Stimulated activated CD8-positive, alpha-beta memory T cell treated with anti-CD3 and anti-CD28 coated beads, Interleukin-7, amount 100 ng/mL, for 4 hours (primary cell): ENCODE measurements at places on chromosomes 16 and 17.

GRCh38 chr16:12602811-12603698, 200.6 kb downstream of the CPPED1 start:
- no peak for DNase-seq

DNA sequence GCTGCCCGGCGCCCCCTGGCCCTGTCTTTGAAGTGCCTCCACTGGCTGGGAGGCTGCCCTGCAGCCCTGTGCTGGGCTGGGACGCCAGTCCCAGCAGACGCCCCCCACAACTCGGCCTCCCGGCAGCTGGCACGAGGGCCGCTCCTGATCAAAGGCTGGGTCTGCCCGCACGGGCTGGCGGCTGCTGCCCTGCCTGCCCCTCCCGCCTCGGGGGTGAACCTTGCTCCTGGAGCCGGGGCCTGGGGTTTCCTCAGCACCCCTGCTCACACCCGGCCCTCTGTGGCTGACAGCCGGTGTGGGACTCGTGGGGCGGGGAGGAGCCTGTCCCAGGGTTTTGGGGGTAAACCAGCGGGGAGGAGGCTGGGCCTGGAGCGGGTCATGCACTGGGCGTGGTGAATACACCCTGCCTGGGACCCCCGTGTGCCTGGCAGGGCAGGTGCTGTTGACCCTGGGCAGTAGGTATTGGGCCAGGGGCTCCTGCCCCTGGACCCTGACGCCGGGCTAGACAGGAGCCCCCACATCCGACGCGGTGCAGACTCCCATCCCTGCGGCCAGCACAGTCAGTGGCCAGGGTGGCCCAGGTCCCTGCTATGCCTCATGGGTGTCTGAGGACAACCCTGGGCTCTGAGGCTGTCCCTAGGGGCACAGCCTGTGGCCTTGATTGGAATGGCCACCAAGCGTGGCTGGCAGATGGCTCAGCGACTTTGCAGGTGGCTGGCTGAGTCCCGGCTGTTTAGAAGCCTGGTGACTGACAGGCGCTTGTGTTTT, 21.7 kb downstream of the CENPX start:
- DNase-seq, result no peak

- DNase-seq, result no peak
These were observed 3.5 kb downstream of the WDR81 start for GRCh38 chr17:1727876-1728630.

DNA sequence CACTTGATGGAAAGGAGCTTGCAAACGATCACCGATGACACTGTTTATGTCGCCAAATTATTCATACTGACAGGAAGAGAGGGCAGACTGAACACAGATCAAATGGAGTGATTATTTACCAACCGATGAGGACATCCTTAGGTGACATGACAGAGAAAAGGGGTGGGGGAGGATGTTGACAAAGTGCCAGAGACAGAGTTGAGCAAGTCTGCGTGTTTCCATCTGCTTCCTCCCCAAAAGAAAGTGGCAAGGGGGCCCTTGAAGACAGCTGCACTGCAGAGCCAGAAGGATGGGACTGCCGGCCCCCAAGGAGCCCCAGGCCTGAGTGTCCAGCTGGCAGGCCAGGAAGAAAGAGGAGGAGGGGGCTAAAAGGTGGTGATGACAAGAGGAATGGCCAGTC, 191.0 kb upstream of the RPL38 start:
- no peak for DNase-seq

GRCh38 chr16:49493836-49494235, 120.2 kb downstream of the C16orf78 start:
- no peak for DNase-seq

DNA sequence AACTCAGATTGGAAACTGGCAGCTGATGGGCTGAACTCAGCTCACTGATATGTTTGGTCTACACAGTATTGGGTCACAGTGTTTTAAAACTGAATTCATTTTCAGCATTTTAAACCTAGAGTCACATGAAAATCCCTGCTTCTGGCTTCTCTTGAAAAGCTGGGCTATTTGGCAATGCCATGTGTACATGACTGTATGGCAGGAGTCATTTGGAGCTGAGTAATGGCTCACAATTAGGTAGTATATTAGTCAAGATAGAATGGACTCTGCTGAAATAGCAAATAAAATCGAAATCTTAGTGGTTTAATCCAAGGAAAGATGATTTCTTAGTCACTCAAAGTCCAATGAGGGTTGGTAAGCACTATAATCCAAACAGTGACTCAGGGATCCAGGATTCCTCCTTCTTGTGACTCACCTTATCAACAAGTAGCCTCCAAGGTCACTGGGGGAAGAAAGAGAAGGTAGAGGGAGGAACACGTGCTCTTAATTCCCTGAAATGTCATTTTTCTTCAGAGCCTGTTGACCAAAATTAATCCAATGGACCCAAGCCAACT, 13.9 kb upstream of the PMP22 start:
- no peak for DNase-seq

DNA sequence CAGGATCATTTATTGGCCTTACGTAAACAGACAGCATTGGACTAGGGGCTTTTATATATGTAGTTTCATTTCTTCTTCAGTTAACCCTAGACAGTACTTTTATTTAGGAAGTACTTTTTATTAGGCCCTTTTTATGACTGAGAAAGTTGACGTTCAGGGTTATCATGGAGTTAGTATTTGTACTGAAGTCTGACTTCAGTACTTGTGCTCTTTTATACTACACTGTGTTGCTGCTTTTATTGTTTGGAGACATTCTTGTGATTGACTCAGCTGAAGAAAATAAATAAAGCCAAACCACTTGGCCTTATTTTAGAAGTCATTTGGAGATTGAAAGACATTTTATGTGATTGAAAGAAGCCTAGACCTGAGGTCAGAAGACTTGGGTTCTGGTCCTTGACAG, 6.9 kb downstream of the LIG3 start:
- DNase-seq, result no peak

DNA sequence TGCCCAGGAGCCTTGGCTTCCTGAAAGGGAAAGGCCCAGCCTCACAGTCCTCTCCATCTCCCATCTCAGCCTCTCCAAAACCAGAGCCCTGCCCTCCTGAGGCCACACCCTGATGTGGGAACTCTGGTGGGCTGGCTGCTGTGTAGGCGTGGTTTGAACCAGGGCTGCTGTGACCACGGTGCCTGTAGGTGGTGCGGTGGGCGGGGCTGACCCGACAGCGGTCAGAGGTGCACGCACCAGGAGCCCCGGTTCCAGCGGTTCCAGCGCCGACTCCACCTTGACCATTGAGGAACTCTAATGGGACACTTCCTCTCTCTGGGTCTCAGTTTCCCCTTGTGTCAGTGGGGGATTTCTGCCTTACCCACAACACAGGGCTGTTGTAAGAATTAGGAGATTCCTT, 2.4 kb downstream of the RAP1GAP2 start:
- DNase-seq, result peak; percentile 38

GRCh38 chr16:68798398-68798797, 44.9 kb upstream of the TANGO6 start:
- DNase-seq, result no peak

DNA sequence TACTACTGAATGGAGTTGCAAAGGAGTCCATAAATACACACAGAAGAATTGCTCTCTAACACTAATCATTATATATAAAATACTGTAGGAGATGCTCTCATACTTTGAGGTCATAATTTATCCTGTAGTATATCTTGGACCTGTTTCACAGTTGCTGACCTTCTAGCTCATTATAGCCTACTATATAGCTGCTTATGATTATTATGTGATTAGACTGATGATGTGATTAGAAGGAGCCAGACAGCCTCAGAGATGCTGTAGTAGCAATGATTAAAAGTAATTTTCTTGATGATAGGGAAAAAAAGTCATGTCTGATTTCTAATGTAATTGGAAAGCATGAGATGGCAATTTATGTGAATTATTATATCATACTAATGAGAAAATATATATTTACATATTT, 455.7 kb downstream of the CNTNAP4 start:
- no peak for DNase-seq

DNA sequence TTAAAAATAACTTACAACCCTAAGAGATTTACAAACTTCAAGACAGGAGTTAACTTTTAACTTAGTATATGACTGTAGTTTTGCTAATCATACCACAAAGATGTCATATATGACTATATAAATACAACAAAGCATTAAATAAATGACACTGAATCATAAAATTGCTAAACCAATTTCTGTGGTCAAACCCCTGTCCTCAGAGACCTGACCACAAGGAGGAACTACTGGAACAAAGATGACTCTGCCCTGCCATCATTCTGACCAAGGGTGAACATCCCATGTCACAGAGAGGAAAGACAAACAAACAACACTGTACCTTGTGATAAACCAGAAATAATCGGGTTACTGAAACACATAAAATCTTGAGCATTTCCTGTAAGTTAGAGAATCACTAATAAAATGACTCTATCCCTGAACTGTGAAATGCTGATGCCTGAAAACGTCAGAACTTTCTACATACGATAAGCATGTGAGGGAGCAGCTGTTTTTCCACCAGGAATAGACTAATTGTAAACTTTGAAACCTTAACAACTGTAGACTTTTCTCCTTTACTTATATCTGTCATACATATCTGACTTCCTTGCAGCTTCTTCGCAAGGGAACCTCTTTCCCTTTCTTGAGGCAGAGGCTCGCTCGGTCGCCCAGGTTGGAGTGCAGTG, 47.9 kb downstream of the WDR59 start:
- no peak for DNase-seq

GRCh38 chr16:83134638-83135037, 507.9 kb downstream of the CDH13 start:
- DNase-seq, result no peak

- DNase-seq, result no peak
These were observed 71.0 kb downstream of the COPRS start for GRCh38 chr17:31787857-31788570.

GRCh38 chr17:56142781-56143180, 10.5 kb upstream of the ANKFN1 start:
- DNase-seq, result no peak

GRCh38 chr17:60535382-60536279, 9.6 kb upstream of the APPBP2 start:
- DNase-seq, result no peak

DNA sequence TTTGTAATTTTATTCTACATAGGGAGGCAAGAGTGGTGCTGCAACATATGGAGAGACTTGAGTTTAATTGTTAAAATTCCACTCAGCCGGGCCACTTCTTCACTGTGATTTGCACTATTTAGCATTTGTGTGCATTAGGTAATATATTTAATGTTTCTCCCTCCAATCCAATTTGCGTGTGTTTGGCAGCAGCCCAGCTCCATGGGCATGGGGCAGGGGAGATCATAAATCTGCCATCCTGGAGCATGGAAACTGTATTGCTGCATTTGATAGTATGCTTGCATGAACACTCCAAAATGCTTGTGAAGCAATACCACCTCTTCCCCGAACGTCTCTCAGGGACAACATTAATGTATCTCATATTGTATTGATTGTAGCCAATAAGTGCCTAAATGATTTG, 339.1 kb upstream of the RBFOX1 start:
- DNase-seq, result no peak

- DNase-seq, result no peak
These were observed 26.6 kb upstream of the C17orf107 start for GRCh38 chr17:4872786-4873185.

GRCh38 chr16:56228476-56228875, 37.2 kb downstream of the GNAO1 start:
- no peak for DNase-seq

DNA sequence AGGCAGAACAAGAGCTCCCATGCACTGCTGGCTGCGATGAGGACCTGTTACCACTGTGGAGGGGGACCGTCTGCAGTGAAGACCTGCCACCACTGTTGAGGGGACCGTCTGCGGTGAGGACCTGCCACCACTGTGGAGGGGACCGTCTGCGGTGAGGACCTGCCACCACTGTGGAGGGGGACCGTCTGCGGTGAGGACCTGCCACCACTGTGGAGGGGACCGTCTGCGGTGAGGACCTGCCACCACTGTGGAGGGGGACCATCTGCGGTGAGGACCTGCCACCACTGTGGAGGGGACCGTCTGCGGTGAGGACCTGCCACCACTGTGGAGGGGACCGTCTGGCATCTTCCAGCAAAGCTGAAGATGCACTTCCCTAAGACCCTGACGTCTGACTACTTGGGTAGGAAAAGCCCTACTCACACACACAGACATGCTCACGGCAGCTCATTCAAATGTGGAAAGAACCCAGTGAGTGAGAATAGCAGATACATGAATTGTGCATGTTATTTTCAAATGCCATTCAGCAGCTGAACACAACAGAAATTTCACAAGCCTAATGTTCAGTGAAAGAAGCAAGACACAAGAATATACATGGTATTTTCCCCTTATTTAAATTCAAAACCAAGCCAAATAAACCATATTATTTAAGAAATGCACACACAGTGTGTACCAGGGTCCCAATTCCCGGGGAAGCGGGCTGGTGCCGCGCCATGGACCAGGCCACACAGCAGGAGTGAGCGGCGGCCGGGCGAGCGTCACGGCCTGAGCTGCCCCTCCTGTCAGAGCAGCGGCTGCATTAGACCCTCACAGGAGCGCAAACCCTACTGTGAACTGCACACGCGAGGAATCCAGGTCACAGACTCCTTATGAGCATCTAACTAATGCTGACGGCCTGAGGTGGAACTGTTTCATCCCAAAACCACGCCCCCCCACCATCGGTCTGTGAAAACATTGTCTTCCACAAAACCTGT, 64.2 kb upstream of the METRNL start:
- DNase-seq, result no peak

GRCh38 chr16:77307426-77308162, 108.4 kb downstream of the SYCE1L start:
- no peak for DNase-seq

- DNase-seq, result no peak
These were observed 14.9 kb upstream of the FASN start for GRCh38 chr17:82112914-82113311.

DNA sequence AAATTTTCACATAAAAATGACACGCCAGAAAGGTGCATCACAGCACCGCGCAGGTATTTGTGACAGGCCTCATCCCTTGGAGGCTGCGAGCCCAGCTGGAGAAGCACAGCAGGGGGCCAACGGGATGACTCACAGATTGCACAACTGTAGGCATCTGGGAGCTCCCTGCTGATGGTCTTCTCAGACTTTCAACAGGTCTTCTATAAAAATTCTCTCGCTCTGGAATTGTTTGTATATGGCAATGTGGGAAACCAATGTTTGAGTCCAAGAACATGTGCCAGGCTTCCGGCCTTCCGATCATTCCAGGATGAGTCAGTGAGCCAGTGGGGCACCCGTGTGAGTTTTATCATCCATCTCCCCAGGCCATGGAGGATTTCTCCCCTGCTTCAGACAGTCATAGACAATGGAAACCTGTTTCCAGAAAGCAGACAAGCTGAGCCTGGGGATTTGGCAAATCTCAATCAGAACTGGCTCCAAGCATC, 24.1 kb upstream of the ADORA2B start:
- no peak for DNase-seq

GRCh38 chr17:30720013-30720471, 104.5 kb downstream of the CRLF3 start:
- DNase-seq, result no peak
